ENCODE measurements at places on chromosomes 1 and 21.

- no peak overlapping the region for H3K4me3 ChIP-seq
- peaks cover 46% of the 10 kb centered on the region for H3K27me3 ChIP-seq
- DNase-seq, result no peak
- H3K27ac ChIP-seq, result no peak overlapping the region
- H3K36me3 ChIP-seq, result no peaks in the 10 kb centered on the region
These were observed 12.2 kb upstream of the S100A7A start for GRCh38 chr1:153404086-153404635.

DNA sequence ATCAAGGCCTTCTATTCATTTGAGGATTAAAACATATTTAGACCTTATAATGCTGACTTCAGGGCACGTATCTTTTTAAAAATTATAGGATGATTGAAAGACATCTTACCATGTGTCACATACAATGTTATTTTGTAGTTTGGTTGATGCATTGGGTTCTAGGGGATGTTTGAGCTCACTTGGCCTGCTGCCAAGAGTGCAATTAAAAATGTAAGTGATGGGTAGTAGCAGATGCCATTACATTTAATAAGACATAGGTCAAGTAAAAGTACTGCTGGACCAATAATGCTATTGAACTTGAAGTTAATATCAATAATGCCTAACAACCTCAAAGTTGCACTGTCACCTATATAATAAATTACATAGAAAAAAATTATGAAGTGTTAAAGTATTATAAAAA is 616.5 kb upstream of the RGS18 start:
- H3K27me3 ChIP-seq, result no peaks in the 10 kb centered on the region
- H3K27ac ChIP-seq, result no peak overlapping the region
- no peak overlapping the region for H3K4me3 ChIP-seq
- H3K4me1 ChIP-seq, result no peaks in the 10 kb centered on the region

- DNase-seq, result no peak
- peaks cover 4% of the 10 kb centered on the region for H3K4me1 ChIP-seq
- no peak overlapping the region for H3K27ac ChIP-seq
- peaks cover 11% of the 10 kb centered on the region for H3K27me3 ChIP-seq
- no peaks in the 10 kb centered on the region for H3K36me3 ChIP-seq
- no peak overlapping the region for H3K4me3 ChIP-seq
These were observed 283.0 kb upstream of the PLXNA2 start for GRCh38 chr1:208527156-208527555.

GRCh38 chr21:44763451-44764318 is 37.9 kb downstream of the UBE2G2 start:
- no peak overlapping the region for H3K27ac ChIP-seq
- H3K4me3 ChIP-seq, result no peak overlapping the region
- no peaks in the 10 kb centered on the region for H3K27me3 ChIP-seq

DNA sequence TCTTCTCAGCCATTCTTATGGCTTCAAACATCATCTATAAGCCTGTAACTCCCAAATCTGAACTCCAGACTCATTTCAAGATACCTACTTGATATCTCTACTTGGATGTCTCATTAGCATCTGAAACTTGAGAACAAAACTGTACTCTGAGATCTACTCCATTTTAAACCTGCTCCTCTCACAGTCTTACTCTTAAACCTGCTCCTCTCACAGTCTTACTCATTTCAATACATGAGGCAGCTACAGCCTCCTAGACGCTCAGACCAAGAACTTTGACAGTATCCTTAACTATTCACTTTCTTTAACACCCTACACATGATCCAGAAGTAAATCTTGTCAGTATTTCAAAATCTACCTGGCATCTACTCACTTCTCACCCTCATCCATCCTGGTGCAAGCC is 54.3 kb downstream of the NBPF6 start:
- no peaks in the 10 kb centered on the region for H3K27me3 ChIP-seq
- no peaks in the 10 kb centered on the region for H3K4me1 ChIP-seq
- DNase-seq, result no peak

GRCh38 chr1:30087465-30087864 is 635.9 kb downstream of the MATN1 start:
- DNase-seq, result no peak
- H3K4me3 ChIP-seq, result no peak overlapping the region
- H3K27me3 ChIP-seq, result peaks cover 68% of the 10 kb centered on the region
- peaks cover 49% of the 10 kb centered on the region for H3K4me1 ChIP-seq

DNA sequence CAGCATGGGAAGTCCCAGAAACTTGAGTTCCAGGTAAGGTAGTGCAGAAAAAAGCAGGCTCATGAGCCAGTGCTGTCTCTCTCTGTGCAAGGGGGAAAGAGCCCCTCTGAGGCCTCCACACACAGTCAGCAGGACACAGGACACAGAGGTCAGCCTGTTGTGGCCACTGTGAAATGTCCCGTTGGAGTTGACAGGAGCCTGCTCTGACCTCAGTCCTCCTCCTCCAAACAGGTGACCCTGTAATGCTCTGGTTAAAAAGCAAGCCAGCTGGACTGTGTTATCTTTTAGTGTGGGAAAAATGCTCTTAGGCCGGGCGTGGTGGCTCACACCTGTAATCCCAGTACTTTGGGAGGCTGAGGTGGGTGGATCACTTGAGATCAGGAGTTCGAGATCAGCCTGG is 24.2 kb upstream of the GPR157 start:
- H3K27me3 ChIP-seq, result no peaks in the 10 kb centered on the region
- DNase-seq, result no peak
- peak overlapping the region; percentile 85 for H3K27ac ChIP-seq
- no peaks in the 10 kb centered on the region for H3K36me3 ChIP-seq
- no peak overlapping the region for H3K4me3 ChIP-seq

DNA sequence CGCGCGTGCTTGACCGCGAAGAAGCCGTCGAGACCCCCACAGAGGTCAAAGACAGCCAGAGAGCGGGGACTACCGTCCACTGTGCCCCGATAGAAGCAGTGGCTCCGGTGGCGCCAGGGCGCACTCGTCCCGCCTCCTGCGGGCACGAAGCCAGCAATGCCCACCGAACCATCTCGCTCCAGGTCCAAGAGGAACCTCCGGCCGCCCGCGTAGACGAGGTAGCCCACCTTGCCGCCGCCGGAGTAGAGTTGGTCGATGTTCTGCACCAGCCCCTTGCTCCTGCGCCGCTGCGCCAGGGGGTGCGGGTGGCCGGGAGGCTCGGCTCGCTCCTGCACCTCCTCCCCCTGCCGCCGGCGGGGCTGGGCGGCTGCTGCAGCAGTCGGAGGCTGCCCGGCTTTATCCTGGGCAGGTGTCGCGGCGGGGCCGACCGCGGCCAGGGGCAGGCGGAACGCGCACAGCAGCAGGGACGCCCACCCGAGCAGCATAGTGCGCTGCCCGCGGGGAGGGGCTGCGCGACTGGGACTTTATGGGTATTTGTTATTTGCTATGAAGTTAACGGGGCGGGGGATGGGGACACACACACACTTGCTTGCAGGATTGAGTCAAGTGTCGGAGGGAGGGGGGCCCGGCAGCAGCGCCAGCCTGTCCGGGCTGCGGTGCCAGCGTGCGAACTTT is 844 bp downstream of the ADAMTS5 start:
- no peaks in the 10 kb centered on the region for H3K36me3 ChIP-seq
- H3K4me1 ChIP-seq, result peaks cover 32% of the 10 kb centered on the region
- H3K4me3 ChIP-seq, result peak overlapping the region; percentile 76
- DNase-seq, result peak; percentile 32

- no peaks in the 10 kb centered on the region for H3K27me3 ChIP-seq
- DNase-seq, result no peak
- no peak overlapping the region for H3K4me3 ChIP-seq
- no peak overlapping the region for H3K27ac ChIP-seq
- H3K4me1 ChIP-seq, result peaks cover 21% of the 10 kb centered on the region
- no peaks in the 10 kb centered on the region for H3K36me3 ChIP-seq
These were observed 59.8 kb upstream of the PPP2R5A start for GRCh38 chr1:212225416-212225815.

DNA sequence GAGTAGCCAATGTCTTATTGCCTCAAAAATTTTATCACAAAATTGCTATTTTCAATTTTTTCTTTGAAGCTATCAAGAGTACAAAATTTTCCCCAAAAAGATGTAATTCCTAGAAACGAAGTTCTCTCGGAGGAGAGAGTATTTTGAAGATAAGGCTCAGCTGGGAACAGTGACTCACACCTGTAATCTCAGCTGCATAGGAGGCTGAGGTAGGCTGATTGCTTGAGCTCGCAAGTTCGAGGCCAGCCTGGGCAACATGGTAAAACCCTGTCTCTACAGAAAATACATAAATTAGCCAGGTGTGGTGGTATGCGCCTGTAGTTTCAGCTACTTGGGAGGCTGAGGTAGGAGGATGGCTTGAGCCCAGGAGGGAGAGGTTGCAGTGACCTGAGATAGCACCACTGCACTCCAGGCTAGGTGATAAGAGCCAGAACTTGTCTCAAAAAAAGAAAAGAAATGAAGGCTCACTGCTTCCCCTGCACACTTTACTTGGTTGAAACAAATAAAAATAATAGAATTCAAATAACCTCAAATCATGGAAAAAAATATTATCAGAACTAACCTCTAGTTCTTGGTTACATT is 22.2 kb downstream of the TUT4 start:
- peaks cover 18% of the 10 kb centered on the region for H3K36me3 ChIP-seq
- no peaks in the 10 kb centered on the region for H3K27me3 ChIP-seq
- no peak for DNase-seq
- H3K4me3 ChIP-seq, result no peak overlapping the region
- H3K4me1 ChIP-seq, result no peaks in the 10 kb centered on the region
- H3K27ac ChIP-seq, result no peak overlapping the region

GRCh38 chr21:42471716-42472330 is 24.2 kb downstream of the RSPH1 start:
- H3K27me3 ChIP-seq, result peaks cover 34% of the 10 kb centered on the region
- DNase-seq, result no peak
- no peak overlapping the region for H3K27ac ChIP-seq

DNA sequence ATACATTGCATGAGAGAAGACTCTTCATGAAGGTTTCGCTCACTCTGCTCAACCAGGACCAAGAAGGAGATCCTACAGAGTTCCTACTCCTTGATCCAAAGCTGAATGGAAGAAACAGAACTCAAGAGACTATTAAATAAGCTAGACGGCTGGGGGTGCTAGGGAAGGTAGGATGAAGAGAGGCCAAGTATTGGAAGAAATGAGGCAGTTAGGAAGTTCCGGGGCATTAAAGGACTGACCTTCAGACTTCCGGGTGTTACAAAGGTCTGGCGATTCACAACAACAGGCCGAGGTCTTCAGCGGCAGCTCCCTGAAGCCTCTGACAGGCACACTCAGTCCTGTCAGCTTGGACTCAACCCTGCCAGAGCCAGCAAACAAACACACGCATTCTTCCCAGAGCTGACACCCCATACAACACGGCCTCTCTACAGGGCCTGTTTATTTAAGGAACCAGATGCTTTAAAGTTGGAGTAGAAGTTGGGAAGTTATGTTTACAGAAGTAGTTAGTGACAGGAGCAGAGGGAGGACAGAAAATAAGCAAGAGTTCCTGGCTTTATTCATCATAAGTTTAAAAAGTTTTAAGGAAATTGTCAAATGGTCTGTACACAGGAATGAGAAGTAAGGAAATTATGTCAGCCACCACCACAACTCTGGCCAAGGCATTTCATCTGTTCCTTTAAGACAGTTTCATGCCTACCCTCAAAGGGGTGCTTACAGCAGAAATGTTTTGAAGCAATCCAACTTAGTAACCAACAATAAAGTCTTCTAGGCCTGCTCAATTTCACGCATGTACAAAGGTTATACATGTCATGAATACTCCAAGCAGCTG is 4.7 kb downstream of the SORT1 start:
- no peaks in the 10 kb centered on the region for H3K36me3 ChIP-seq
- H3K4me3 ChIP-seq, result peak overlapping the region; percentile 74
- H3K27me3 ChIP-seq, result no peaks in the 10 kb centered on the region
- peaks cover 86% of the 10 kb centered on the region for H3K4me1 ChIP-seq
- DNase-seq, result peak; percentile 74

DNA sequence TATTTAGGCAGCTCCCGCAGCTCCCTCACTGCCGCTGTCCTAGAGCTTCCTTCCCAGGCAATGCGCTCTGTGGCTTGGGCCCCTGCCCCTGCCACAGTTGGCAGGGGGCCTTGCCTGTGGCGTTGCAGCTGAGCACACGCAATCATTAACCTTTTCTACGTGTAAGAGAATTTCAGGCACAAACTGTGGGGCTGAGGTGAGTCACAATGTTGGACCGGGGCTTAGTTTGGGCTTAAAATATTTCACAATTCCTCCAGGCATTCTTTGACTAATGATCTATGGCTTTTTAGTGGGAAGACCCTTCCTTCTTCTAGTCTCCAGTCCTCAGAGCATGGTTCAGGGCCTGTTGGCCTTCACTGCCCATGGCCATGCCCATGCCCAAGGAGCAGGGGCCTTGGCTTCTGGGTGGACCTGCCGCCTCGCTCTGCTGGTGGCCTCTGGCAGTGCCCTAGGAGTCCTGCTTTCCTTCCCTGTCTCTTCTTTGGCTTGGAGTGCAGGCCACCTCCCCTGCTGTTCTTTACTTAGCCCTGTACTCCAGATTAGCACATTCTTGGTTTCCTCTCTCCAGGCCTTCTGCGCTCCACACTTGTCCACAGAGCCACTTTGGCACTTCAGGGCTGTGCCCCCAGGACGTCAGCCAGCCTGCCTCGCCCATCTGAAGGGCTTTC is 39.2 kb downstream of the MAPKAPK2 start:
- peaks cover 3% of the 10 kb centered on the region for H3K36me3 ChIP-seq
- DNase-seq, result peak; percentile 40
- H3K27ac ChIP-seq, result peak overlapping the region; percentile 93
- H3K27me3 ChIP-seq, result no peaks in the 10 kb centered on the region

DNA sequence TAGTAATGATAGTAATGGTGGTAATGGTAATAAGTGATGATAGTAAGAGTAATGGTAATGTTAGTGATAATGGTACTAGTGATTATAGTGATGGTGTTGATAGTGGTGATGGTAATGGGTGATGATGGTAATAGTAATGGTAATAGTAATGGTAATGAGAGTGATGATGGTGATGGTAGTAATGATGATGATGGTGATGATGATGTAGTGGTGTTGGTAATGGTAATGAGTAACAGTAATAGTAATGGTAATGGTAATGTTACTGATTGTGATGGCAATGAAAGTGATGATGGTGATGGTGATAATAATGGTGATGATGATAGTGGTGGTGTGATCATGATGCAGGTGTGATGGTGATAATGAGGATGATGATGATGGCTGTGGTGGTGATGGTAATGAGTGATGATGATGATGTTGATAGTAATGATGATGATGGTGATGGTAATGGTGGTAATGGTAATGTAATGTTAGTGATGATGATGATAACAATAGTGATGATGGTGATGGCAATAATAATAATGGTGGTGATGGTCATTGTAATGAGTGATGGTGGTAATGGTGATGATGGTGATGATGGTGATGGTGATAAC is 235.0 kb downstream of the MATN1 start:
- no peaks in the 10 kb centered on the region for H3K4me1 ChIP-seq
- H3K36me3 ChIP-seq, result no peaks in the 10 kb centered on the region
- no peak overlapping the region for H3K27ac ChIP-seq
- H3K27me3 ChIP-seq, result peaks cover 36% of the 10 kb centered on the region

GRCh38 chr1:201938440-201939035 is 7.8 kb downstream of the LMOD1 start:
- H3K27ac ChIP-seq, result peak overlapping the region; percentile 69
- no peaks in the 10 kb centered on the region for H3K36me3 ChIP-seq
- H3K4me3 ChIP-seq, result peak overlapping the region; percentile 11

GRCh38 chr1:207801819-207802218 is 50.0 kb downstream of the CD46 start:
- peak overlapping the region; percentile 97 for H3K27ac ChIP-seq
- no peaks in the 10 kb centered on the region for H3K27me3 ChIP-seq
- peaks cover 66% of the 10 kb centered on the region for H3K4me1 ChIP-seq
- no peak overlapping the region for H3K4me3 ChIP-seq
- no peak for DNase-seq

GRCh38 chr1:241999026-241999425 is at the start of gene MAP1LC3C:
MAP1LC3C (minus strand) TSS chr1:241999098; CDS start chr1:241999008, 90 bp downstream.
- H3K27ac ChIP-seq, result peak within 1 kb of the TSS; percentile 54
- peaks cover 38% of the 10 kb centered on the region for H3K27me3 ChIP-seq
- DNase-seq, result no peak
- H3K4me1 ChIP-seq, result peaks cover 11% of the 10 kb centered on the region
- peak within 1 kb of the TSS; percentile 55 for H3K4me3 ChIP-seq

Data from left ventricle myocardium inferior (tissue), 1 donor.